ENCODE measurements at places on chromosomes 1 and 21.

DNA sequence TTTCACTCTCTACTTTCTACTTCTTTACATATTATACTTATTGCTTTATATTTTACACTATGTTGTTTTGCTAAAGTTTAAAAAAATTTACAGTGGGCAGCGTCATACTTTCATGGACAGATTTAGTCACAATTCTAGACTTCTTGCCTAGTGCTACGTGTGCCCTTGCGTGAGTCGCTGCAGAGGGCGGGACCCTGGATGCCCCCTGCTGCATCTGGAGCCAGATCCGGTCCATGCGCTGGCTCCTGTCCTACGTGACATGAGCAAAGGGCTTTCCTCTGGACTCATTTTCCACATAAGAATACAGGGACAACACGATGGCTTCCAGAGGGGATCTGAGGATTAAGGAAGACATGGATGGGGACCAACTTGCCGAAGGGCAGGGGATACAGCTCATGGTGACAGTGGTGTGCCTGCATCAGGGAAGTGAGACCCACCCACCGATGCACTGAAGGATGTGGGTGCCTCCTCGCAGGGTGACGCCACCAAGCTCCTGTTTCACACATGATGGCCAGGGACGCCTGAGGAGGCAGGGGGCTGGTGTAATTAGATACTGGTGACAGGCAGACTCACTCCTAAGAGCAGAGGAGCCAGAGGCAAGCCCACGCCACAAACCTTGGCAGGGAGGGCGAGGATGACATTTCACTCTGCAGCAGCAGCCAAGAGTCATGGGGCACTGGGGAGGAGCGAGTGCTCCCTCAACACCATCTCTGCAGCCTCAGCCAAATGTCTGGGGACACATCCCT is 86.6 kb downstream of the DMRTB1 start:
- H3K27me3 ChIP-seq, result no peaks in the 10 kb centered on the region
- peaks cover 9% of the 10 kb centered on the region for H3K4me1 ChIP-seq
- H3K4me3 ChIP-seq, result no peak overlapping the region
- H3K36me3 ChIP-seq, result no peaks in the 10 kb centered on the region

DNA sequence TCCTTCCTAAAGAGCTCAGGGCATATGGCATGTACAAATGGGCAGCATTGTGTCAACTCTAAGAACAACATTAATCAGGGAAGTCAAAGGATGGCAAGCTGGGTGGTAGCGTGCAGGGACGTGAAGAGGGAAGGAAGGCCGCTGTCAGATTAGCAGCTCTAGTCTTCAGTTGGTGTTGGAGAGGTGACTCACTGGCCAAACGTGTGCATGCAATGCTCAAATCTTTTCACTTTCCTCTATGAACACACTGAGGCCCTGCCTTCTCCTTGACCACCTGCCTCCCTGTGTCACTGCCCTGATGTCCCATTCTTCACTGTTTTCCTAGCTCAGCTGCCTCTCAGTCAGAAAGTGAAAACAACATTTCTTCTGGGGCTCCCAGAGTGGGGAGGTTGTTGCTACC is 5.9 kb upstream of the PIGR start:
- H3K4me3 ChIP-seq, result no peak overlapping the region
- H3K4me1 ChIP-seq, result peaks cover 9% of the 10 kb centered on the region
- H3K27me3 ChIP-seq, result no peaks in the 10 kb centered on the region

GRCh38 chr21:38346286-38346685 is 89.5 kb downstream of the KCNJ15 start:
- no peak overlapping the region for H3K4me3 ChIP-seq
- H3K27ac ChIP-seq, result no peak overlapping the region
- DNase-seq, result no peak
- H3K36me3 ChIP-seq, result no peaks in the 10 kb centered on the region
- no peaks in the 10 kb centered on the region for H3K27me3 ChIP-seq

DNA sequence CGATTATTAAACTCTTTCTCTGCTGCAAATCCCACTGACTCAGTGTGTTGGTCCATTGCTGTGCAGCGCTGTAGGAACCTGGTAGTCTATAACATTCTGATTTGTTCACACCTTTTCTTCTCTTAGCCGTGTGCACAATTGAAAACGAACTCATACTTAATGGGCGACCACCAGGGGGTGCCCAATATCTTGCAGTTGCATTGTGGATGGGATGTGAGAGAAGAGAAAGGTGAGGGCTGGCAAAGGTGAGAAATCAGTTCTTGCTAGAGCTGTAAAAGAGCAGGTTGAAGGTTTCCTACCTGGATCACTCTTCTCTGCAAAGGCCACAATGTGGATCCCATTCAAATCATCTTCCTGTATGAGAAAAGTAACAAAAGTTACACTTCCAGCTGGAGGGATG is 51.0 kb downstream of the CASQ2 start:
- DNase-seq, result no peak
- no peaks in the 10 kb centered on the region for H3K27me3 ChIP-seq

DNA sequence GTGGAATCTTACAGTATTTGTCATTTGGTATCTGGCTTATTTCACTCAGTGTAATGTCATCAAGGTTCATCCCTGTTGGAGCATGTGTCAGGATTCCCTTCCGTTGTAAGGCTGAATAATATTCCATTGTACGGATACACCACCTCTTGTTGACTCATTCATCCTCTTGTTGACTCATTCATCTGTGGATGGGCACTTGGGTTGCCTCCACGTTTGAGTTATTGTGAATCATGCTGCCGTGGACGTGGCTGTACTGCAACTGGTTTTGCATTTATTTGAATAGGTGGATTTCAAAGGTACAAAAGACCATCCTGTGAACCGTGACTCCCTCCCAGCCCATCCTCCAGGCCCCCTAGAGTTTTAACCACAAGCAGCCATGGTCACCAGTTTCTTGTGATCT is 11.9 kb upstream of the TCP10L start:
- H3K27me3 ChIP-seq, result no peaks in the 10 kb centered on the region
- H3K4me1 ChIP-seq, result no peaks in the 10 kb centered on the region
- H3K36me3 ChIP-seq, result peaks cover 6% of the 10 kb centered on the region
- no peak for DNase-seq
- H3K27ac ChIP-seq, result no peak overlapping the region

DNA sequence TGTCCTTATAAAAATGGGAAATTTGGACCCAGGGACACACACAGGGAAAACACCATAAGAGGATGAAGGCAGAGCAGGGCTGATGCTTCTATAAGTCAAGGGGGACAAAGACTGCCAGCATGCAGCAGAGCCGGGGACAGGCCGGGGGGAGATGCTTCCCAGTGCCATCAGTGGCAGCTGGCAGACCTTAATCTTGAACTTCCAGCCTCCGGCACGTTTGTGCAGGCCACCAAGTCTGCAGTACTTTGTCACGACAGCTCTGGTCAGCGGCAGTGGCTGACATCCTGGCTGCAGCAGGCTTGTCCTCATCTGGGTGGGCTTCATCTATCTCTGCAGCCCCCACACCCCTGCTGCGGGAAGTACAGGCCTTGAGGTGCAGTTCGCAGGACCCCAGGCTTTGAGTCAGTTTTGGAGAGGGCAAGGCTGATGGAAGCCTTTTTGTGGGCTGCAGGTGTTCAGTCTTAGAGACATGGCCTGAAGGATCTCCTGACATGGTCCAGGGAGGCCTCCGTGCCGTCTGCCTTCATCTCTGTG is 186.0 kb downstream of the DYRK1A start:
- peaks cover 16% of the 10 kb centered on the region for H3K4me1 ChIP-seq
- H3K27me3 ChIP-seq, result no peaks in the 10 kb centered on the region
- peak; percentile 74 for DNase-seq
- H3K36me3 ChIP-seq, result no peaks in the 10 kb centered on the region
- H3K4me3 ChIP-seq, result no peak overlapping the region

- H3K36me3 ChIP-seq, result no peaks in the 10 kb centered on the region
- H3K27me3 ChIP-seq, result no peaks in the 10 kb centered on the region
- H3K4me3 ChIP-seq, result no peak overlapping the region
- H3K27ac ChIP-seq, result no peak overlapping the region
- peaks cover 7% of the 10 kb centered on the region for H3K4me1 ChIP-seq
- no peak for DNase-seq
These were observed 12.6 kb upstream of the LAPTM5 start for GRCh38 chr1:30770150-30770549.

All from vagina (tissue), 2 donors.